ENCODE measurements at places on chromosomes 2 and 18. TPM values are rescaled to one million over a fixed set of nuclear protein-coding genes. Genes with fewer than 3 reads are reported as not detected.

The CHRNG gene
- total RNA-seq = not detected

The DSC1 gene
- total RNA-seq = 10.0 TPM

The UGT1A6 gene
- not detected for total RNA-seq

The SFXN5 gene
- 13.3 TPM for total RNA-seq

The ABCB11 gene
- total RNA-seq = 0.03 TPM

The CXCR1 gene
- total RNA-seq = 1.9 TPM

The NOL4 gene
- 0.67 TPM for total RNA-seq

The LRATD1 gene
- 0.67 TPM for total RNA-seq

The ANKRD30B gene
- not detected for total RNA-seq

The LONRF2 gene
- total RNA-seq = 24.5 TPM

The DNER gene
- total RNA-seq = 1.00 TPM

The CRYBA2 gene
- total RNA-seq = not detected

The SP140 gene
- 0.57 TPM for total RNA-seq

The DSEL gene
- total RNA-seq = 3.4 TPM

The IDH1 gene
- 17.7 TPM for total RNA-seq

The ABCG5 gene
- not detected for total RNA-seq

The TNS1 gene
- total RNA-seq = 870 TPM

The CRYGD gene
- total RNA-seq = not detected

- no peak for DNase-seq
Measured at GRCh38 chr2:220053919-220054318, 426.5 kb downstream of the SLC4A3 start.

GRCh38 chr2:85183479-85183878 is 50.3 kb downstream of the TCF7L1 start:
- no peak for DNase-seq

GRCh38 chr2:238220892-238221521 is 17.5 kb upstream of the ILKAP start:
- DNase-seq = no peak

DNA sequence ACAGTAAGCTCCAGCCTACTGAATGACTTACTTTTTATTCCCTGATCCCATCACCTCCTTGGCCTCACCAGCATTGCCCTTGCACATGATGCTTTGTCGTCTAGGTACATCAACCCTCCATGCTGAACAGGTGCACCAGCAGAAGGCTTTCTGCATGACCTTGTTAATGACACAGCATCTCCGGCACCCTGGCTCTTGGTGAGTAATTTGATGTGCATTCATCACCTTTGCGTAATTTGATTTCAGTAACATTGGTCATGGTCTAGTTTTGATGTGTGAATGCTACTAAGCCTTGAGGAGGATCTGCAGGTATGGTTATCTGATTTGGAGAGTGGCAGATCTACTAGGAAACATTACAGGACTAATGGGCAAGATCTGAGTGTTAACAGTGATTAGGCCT is 103.6 kb downstream of the STK39 start:
- no peak for DNase-seq

DNA sequence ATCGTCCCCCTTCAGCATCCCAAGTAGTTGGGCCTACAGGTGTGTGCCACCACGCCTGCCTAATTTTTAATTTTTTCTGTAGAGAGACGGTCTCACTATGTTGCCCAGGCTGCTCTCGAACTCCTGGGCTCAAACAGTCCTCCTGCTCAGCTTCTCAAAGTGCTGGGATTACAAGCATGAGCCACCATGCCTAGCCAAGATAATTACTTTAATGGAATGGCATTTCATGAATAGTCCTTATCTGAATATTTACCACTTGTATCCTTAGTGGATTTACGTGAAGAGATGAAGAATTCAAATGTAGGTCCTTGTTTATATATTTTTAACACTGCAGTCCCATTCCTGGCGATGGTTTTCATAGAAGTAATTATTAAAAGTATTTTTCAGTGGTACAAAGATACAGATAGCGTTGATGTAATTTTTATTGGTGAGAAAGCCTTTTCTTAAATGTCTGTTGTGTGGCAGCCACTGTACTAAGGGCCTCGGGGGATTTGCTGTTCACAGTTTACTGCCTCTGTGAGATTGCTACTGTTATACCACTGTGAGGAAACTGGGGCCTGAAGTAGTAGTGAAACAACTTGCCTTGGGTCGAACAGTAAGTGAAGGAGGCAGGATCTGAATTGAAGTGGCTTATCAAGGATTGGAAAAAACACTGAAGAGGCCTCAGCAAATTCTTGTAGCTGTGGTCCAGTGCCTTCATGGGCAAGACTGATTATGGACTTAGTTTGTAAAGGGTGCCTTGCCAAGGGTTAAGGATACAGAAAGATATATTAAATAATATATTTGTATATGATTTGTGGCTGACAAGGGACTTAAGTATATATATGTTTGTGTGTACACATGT is 151.2 kb downstream of the PRPF40A start:
- no peak for DNase-seq

- no peak for DNase-seq
Measured at GRCh38 chr2:130198343-130198742, at the start of gene TUBA3E. Gene TUBA3E, minus strand, starts transcription at chr2:130198439. Its CDS starts 79 bp downstream, at chr2:130198360.

DNA sequence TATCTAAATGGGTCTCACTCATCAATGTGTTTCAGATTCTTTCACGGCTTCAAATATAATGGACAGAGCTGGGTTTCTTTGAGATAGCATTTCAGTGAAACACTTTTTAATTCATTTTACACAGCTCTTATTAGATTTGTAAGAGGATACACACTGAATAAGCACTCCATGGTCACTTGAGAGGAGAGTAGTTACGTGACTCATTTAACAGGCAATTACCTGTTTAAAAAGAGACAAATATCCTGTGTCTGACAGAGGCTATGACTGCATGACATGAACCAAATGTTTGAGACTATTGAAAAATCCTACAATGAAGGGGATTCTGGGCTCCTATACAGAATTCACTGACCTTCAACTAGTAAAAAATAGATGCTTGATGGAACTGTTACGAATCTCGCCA is 786.9 kb downstream of the EPHA4 start:
- no peak for DNase-seq

DNA sequence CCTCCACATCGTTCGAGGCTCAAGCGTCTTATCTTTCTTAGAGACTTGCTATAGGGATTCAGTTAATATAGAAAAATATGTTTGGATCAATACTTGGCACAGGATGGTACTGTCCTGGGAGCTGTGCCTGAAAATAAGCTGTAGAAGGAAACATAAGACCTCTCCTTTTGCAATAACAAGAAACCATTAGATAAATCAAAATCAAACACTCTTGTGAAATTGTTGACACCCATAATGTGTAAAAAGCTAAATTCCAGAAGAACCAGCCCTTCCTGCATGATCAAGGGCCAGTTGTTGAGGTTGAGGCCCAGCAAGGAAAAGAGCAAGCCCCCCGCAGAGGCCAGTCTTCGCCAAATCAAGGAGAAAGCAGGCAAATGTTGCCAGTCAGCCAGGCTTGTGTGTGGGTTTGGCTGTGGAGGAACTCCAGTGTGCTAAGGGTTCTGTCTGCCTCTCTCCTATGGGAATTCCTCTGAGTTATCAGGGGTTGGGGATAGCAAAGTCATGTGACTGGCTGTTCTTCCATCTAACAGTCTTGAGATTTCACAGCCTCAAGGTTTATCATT is 185.7 kb downstream of the ACKR3 start:
- no peak for DNase-seq

- DNase-seq = no peak
Measured at GRCh38 chr2:11342551-11343367, 1.7 kb downstream of the ROCK2 start.

DNA sequence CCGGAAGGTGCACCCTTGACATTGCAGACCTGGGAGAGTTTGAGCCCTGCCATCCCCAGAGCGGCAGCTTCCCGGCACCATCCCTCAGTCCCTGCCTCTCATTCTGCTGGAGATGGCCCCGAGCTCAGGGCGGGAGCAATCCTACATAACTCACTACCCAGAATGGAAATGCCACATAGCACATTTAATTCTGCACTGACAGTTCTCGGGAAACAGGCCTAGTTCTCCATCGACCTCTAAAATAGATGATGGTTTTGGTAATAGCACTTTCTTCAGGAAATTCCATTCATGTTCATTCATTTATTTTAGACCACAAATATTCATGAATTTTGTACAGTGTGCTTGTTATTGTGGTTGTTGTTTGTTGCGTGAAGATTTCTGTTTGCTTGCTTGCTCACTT is 92.9 kb upstream of the SLC14A2 start:
- DNase-seq = no peak

- DNase-seq = no peak
Measured at GRCh38 chr2:163171786-163172530, 333.4 kb upstream of the KCNH7 start.

- DNase-seq = no peak
Measured at GRCh38 chr18:6374935-6375529, 39.7 kb downstream of the L3MBTL4 start.

DNA sequence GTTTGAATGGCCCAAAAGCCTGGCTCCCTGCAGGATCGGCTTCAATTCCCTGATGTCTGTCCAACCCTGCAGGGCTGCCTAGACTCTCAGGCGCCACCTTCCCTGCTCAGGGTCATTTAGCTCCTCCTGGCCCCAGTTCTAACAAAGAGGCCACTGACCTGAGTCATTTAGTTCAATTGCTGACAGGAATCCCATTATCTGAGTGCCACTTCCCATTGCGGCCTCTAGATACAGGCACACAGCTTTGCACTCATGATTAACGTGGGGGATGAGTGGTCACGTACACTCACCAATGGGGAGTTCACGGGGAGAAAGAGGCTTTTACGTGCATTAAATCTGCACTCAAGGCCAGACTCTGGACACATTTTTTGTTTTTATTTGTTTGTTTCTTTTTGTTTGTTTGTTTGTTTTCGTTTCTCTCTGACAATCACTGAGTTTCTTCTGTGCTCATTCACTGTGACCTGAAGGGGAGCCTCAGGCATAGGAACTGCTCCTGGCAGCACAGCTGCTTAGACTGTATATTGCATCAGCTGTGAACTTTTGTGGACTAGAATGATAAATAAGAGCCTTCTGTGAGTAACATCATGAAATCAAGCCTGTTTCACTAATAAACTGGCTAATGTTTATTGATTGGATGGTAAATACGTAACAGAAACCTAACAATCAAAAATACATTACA is 118.9 kb upstream of the CTNNA2 start:
- no peak for DNase-seq

DNA sequence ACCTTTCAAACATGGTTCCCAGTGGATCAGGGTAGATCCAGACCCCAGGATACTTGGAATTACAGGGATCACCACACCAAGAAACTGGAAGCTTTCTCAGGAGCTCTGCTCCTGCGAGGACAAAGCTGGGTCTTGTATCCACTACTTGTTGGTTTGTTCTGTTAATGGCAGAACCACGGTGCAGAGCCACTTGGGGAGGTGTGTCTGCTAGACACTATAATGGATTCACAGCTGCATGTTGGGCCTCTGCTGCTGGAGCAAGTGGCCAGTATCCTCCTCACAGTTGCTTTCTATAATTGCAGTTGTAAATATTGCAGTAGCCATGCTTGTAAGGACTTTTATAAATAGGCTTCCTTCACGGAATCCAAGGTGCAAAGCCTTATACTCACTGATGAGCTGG is 12.9 kb downstream of the FOSL2 start:
- peak; percentile 36 for DNase-seq

GRCh38 chr2:176637486-176638166 is 368.4 kb downstream of the MTX2 start:
- DNase-seq = no peak

DNA sequence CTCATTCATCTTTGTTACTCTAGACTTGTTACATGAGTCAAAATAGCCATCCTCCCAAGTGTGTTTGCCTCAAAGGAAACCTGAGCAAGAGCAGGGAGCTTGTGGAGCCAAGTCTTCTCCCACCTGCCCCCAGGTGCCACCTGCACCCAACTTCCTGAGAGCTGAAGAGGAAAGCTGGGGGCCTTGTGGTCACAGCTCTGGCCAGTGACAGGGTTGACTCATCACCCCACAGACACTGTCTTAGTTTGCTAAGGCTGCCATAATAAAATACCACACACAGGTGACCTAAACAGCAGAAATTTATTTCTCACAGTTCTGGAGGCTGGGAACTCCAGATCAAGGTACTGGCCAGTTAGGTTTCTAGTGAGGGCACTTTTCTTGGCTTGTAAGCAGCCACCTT is 99.6 kb downstream of the TPGS2 start:
- no peak for DNase-seq

GRCh38 chr2:132766573-132766972 is 96.6 kb upstream of the LYPD1 start:
- no peak for DNase-seq

DNA sequence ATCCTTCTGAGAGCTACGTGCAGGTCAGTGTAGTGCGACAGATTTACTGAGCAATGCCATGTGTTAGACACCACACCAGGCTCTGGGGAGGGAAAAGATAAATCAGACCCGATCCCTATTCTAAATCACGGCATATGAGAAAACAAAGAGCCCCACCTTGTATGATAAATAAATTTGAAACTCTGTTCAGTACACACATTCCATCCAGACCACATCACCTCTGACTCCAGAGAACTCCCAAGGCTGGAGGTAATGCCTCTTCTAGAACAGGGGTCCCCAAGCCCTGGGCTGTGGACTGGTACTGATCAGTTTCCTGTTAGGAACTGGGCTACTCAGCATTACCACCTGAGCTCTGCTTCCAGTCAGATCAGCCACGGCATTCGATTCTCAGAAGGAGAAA is 77.3 kb downstream of the QPCT start:
- DNase-seq = no peak

- no peak for DNase-seq
Measured at GRCh38 chr2:27920148-27920885, 29.8 kb downstream of the BABAM2 start.

GRCh38 chr18:73843455-73843854 is 304.2 kb downstream of the FBXO15 start:
- DNase-seq = no peak

GRCh38 chr2:170336408-170336807 is 158.5 kb downstream of the MYO3B start:
- DNase-seq = no peak

- no peak for DNase-seq
Measured at GRCh38 chr2:31935370-31935769, 75.4 kb downstream of the MEMO1 start.

GRCh38 chr2:238290091-238290509 is 1.7 kb upstream of the PER2 start:
- no peak for DNase-seq

- DNase-seq = no peak
Measured at GRCh38 chr2:182144776-182145165, 159.1 kb downstream of the PPP1R1C start.

- no peak for DNase-seq
Measured at GRCh38 chr2:174924061-174924693, 81.0 kb downstream of the CHN1 start.

Data from cardiac septum (tissue), 1 donor.